ENCODE measurements at places on chromosomes 3 and 15. TPM values are rescaled to one million over a fixed set of nuclear protein-coding genes. Genes with fewer than 3 reads are reported as not detected.

DNA sequence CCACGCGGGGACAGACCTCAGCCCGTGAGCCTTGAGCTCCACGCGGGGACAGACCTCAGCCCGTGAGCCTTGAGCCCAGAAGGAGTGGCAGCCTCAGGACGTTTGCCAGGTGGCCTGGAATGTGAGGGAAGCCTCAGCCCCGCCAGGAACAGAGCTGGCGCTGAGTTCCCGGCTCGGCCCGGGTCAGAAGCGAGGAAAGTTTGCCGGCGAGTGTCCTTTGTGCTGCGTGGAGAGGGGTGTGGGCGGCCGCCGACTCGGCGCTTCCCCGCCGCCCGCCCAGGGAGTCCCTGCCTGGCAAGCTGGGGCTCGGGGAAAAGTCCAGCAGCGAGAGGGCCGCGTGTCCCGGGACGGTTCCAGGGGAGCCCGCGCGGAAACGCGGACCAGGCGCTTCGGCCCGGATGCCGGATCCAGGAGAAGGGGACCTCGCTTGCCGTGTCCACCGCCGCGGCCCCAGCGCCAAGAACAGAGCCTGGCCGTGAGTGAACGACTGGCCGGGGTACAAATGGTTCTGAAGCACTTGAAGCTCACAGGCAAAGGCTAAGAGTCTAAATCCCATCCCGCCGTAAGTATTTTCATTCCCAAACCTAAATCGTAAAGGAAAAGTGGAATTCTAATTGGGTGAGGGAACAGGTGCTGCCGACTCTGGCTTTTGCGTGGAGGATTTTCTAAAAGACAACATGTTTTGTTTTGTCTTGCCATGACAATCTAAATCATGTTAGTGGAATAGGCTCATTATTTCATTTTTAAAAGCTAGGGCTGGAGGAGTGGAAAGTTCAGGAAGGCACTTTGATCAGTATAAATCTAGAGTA, 1.7 kb downstream of the LRRN1 start:
- DNase-seq = no peak

DNA sequence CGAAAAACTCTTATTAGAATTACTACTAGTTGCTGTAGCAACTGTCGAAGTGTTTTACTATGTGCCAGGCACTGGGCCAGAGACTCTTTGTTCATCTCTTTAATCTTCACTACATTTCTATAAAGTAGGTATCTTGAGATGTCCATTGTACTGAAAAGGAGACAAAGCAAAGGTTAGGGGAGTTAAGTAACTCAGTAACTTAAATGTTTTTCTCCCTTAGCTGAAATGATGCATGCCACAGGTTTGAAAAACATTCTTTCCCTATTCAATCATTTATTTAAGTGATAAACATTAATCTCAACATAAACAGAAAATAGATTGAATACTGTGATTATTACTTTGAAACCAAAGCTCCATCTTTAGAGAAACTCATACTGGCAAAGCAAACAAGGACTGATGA, 776.2 kb downstream of the FHIT start:
- DNase-seq = no peak

- no peak for DNase-seq
Measured at GRCh38 chr3:162012633-162013032, 516.0 kb downstream of the OTOL1 start.

- DNase-seq = no peak
Measured at GRCh38 chr3:82378392-82378791, 616.9 kb upstream of the GBE1 start.

- DNase-seq = no peak
Measured at GRCh38 chr3:43190670-43191069, 84.8 kb upstream of the POMGNT2 start.

DNA sequence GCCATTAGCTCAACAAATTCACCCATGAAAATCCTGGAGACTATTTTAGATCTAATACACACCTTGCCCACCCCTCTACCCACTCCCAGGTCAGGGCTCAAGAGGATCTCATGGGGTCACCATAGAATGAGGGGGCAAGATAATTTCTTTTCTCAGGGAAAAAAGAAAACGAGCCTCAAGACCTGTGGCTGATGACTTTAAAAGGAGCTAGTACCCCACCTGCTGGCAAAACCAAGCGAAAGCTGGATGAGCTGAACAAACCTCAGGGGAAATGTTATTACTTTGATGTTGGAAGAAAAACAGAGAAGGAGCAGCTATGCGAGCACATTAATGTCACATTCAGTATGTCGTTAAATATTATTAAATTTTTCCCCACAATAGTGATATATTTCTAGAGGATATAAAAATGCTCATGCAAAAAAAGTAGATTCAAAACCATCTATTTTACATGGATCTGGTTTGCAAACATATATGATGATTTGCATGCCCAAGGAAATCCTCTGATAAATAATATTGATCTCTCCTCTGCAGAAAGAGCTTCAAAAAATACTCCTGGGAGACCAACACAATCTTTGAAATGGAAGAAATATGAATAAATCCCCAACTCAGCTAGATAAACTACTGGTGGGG, 37.7 kb downstream of the PLD1 start:
- DNase-seq = peak; percentile 51

- no peak for DNase-seq
Measured at GRCh38 chr15:88730751-88731150, 72.5 kb upstream of the ACAN start.

DNA sequence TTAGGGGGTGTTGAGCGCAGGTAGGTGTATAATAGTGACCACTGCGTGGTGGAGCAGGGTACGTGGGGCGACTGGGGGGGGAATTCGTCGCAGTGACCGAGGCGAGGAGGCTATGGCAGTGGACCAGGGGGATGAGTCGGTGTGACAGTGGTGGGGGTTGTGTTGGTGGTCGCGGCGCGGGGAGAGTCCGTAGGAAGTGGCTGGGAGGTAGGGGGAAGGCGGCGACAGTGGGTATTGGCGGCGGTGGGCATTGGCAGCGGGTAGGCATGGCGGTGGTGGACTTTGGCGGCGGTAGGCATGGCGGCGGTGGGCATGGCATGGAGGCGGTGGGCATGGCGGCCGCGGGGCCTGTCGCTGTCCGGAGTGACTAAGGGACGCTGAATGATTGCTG, 739 bp downstream of the SNRPN start:
- DNase-seq = no peak

- DNase-seq = peak; percentile 69
Measured at GRCh38 chr15:69713726-69714559, 261.3 kb downstream of the RPLP1 start.

GRCh38 chr15:87764461-87765240, 491.9 kb downstream of the NTRK3 start:
- no peak for DNase-seq

- DNase-seq = no peak
Measured at GRCh38 chr15:60002528-60003218, 1.4 kb upstream of the FOXB1 start.

DNA sequence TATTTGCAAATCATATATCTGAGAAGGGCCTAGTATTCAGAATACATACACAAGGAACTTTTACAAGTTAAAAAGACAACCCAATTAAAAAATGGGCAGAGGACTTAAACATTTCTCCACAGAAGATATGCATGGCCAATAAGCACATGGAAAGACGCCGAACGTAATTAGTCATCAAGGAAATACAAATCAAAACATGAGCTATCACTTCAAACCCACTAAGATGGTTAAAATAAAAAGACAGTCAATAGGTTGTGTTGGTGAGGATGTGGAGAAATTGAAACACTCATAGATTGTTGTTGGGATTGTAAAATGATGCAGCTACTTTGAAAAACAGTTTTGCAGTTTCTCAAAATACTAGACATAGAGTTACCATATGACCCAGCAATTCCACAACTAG, 61.2 kb upstream of the NEO1 start:
- DNase-seq = no peak

DNA sequence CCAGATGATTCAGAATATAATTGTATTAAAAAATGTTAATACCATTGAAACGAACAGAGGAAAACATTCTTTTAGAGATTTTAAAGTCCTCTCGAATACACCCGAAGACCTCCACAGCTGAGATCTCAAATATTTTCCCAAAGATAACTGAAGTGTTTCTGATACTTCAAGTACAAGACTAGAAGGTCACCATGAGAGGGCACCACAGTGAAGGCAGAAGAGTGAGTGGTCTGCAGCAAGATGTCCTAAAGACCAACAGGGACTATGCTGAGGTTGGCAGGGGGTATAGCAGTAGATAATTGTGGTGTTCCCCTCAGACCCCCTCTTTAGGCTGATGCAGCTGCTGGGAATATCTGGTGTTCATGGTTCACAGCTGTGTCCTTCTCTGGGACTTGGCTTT, 156.5 kb downstream of the PDCD6IP start:
- DNase-seq = no peak

GRCh38 chr15:76185716-76186115, 125.6 kb downstream of the ETFA start:
- DNase-seq = no peak

DNA sequence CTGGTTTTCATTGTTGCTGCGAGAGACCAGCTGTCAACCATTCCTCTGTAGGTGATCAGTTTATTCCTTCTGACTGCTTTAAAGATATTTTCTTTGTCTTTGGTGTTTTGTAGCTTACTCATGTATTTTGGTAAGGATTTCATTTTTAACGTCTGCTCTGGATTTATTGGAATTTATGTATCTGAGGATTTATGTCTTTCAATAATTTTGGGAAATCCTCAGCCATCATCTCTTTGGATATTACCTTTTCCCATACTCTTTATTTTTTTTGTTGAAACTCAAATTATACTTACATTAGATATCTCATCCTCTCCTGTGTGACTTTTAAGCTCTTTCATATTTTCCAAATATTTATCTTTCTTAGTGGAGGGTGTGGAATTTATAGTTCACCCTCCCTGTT, 62.7 kb upstream of the COL8A1 start:
- DNase-seq = no peak

- DNase-seq = no peak
Measured at GRCh38 chr3:194203482-194204041, 67.6 kb downstream of the HES1 start.

DNA sequence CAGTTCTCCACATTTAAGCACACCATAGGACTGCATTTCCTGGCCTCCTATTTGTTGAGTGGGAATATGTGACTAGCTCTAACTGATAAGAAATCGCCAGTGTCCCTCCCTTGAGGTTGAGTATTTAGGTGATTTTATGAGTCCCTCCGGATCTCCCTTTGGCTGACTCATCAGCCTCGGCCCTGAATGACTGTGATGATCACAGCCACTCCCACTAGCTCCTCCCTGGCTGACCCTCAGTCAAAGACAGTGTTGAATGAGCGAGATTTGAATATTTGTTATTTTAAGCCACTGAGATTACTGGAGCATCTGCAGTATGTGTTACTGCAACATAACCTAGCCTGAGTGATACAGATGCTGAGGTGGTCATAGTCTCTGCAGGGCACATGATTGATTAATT, 515.3 kb downstream of the EPHB1 start:
- DNase-seq = no peak

GRCh38 chr3:15535732-15536131, 14.2 kb upstream of the COLQ start:
- no peak for DNase-seq

DNA sequence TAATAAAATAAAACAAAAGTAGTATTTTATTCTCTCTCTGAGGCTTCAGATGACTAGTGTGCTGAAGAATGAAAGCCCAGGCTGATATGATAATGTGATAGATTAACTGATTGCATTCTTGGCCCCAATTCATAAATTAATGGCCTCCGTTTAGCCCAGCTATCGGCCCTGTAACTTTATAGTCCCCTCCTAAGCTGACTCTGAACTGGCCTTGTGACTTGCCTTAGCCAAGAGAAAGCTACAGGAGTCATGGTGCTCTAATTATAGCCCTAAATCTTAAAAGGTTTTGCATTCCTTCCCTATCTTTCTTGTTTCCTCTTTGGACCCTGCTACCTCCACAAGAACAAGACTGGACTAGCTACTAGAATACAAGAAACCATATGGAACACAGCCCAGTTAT, 123.2 kb upstream of the EPHA3 start:
- no peak for DNase-seq

DNA sequence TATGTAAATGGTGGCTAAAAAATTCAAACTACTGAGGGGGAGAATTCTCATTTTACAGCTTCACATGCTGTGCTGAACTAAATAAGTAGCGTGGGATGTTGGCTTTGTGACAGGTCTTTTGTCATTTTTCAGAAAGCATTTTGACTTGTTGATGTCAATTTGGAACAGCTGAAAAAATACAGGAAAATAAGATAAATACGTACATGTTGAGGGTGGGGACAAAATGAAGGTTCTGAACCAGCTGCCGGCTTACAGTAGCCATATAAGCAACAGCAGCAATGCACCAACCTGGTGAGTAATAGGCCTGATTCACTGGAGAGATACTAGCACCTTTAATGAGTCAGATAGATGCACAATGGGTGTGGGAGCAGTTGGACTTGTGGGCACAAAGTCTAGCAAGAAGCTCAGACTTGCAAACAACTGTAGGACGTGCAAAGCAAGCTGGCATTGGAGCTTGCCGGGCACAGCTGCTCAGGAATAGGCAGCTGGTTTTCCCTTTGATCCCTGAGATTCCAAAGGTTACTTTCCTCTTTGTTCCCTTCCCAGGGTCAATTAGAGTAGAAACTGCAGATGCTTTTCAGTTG, 12.9 kb downstream of the B3GNT5 start:
- peak; percentile 64 for DNase-seq

DNA sequence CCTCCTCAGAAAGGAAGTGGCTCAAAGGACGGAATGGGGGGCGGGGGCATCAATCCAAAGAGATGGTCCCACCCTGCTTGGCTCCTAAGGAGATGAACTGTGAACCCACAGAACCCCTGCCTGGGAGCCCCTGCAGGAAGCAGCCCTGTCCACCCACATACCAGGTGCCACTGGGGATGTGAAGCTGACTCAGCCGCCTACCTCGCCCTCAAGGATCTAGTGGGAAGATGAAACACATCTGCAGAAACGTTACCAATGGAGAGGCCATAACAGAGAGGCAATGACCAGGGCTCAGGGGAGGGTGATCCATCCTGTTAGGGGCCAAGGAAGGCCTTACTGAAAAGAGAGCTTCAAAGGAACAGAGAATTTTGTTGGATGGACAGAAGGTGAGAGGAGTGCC, 35.1 kb downstream of the EAF1 start:
- DNase-seq = no peak

GRCh38 chr3:132537297-132537696, 59.8 kb upstream of the ACKR4 start:
- DNase-seq = no peak

- no peak for DNase-seq
Measured at GRCh38 chr15:35107122-35107521, 22.0 kb upstream of the NANOGP8 start.

Gene CFAP20DC
- 2.6 TPM for total RNA-seq

Gene LMAN1L
- total RNA-seq = 1.1 TPM

Gene SOX2
- total RNA-seq = not detected

Gene CNTN4
- total RNA-seq = not detected

Gene MEGF11
- not detected for total RNA-seq

Gene KIF7
- 1.4 TPM for total RNA-seq

Gene ZMYND10
- 1.9 TPM for total RNA-seq
